ENCODE measurements at places on chromosomes 12 and 14.

DNA sequence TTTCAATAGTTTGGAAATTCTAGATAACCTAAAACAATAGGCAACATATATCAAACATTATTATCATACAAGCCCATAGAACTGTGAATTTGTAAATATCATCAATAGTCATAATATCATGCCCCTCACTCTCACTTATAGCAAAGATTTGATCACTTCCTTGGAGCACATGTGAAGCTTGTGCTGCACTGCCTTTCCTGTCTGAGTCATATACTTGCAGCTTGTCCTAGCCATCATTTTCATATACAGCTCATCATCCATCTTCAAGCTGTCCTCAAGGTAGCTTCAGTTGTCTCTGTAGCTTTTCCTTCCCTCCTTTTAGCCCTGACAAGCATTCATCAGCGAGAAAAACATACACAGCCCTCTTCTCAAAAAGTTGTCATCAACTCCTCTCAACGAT lies 746.5 kb upstream of the FOXG1 start:
- DNase-seq = no peak

DNA sequence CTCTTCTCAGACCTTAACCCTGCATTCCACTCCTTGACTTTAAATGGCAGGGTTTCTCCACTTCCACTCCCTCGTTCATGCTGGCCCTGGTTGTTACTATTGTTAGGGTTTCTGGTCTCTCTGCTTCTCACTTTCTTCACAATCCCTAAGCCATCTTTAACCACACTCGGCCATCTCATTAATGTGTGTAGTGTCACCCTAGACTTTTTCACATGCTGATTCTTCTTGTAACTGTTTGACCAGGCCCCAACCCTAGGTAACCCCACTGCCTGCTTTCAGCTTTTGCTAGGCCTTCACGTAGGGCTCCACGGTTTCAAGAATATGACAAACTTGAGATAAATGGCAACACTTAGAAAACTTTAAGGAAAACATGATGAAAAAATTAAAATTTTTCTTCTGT lies 195.1 kb downstream of the IPO8 start:
- no peak for DNase-seq

GRCh38 chr14:71365361-71365760 lies 458.1 kb downstream of the PCNX1 start:
- DNase-seq = no peak

GRCh38 chr12:28463396-28463795 lies 273.1 kb downstream of the CCDC91 start:
- DNase-seq = no peak

DNA sequence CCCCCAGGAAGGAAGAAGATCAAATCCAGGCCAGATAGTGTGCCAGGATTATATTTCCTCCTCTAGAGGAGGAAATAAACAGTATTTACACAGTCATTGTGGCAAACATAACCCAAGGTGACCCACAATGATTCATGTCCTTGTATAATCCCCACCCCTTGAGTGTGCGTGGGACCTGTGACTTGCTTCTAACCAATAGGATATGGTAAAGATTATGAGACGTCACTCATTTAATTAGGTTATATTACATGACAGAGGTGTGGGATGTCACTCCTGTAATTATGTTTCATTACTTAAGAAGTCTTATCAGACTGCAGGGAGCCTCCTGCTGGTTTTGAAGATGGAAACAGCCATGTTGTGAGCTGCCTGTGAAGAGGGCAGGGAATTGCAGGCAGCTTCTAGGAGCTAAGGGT lies 12.2 kb upstream of the CATSPERB start:
- no peak for DNase-seq

- no peak for DNase-seq
Observed at GRCh38 chr14:59455411-59455810, 9.8 kb downstream of the GPR135 start.

DNA sequence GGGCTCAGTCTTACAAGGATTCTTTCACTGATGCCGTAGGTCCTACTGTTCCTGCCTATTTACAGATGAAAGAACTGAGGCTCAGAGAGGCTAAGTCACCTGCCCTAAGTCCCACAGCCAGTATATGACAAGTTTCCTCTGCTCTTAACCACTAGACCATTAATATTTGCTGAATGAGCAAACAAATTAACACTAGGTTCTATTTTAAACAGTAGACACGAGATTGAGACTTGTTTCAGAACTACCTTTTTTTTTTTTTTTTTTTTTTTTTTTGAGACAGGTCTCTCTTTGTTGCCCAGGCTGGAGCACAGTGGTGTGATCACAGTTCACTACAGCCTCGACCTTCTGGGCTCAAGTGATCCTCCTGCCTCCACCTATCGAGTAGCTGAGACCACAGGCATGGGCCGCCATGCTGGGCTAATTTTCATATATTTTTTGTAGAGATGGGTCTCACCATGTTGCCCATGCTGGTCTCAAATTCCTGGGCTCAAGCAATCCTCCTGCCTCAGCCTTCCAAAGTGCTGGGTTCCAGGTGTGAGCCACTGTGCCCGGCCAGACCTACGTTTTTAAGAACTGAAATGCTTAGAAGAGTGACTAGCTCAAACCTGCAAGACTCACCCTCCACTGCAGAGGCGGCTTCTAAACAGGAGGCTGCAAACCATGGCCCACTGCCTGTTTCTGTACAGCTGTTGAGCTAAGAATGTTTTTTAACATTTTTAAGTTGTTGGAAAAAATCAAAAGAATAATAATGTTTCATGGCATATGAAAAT lies 12.9 kb downstream of the SYNE3 start:
- peak; percentile 57 for DNase-seq

DNA sequence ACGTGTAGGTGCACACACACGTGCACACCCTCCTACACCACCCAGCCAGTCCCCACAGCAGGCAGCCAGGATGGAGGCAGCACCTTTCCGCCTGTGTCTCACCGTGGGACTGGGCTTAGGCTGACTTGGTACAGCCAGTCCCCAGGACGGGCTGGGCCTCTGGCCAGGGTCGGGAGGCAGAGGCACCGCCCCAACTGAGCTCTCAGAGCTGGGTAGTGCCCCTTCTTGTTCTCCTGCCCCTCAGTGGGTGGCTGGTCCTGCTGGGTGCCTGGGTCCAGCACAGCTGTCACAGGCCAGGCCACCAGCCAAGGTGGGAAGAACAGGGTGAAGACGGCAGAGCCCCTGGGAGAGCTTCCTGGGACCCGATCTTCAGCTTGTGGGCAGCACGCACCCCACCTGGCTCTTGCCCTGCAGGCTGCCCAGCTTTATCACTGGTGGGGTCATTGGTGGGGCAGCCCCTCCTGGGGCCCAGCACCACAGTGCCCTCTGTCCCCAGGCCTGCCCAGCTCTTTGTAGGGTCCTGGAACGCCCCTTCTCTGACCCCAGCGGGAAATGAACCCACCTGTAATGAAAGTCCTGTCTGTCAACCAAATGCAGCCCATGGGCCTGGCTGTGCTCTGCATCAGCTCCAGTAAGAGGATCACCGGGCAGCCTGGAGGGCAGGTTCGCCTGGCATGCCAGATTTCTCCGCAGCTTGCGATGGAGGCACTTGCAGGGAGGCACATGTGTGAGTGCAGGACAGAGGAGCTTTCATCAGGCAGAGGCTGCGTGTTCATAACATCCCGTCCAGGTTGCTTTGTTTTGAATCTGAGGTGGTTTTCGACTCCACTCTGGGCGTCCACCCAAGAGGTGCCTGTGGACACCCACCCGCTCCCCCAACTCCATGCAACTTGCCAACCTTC lies 14.7 kb downstream of the CDCA4 start:
- DNase-seq = no peak
